ENCODE measurements at places on chromosomes 3 and 15.
A peak's percentile ranks its signal among the peaks of the same experiment; 100 is the strongest.

DNA sequence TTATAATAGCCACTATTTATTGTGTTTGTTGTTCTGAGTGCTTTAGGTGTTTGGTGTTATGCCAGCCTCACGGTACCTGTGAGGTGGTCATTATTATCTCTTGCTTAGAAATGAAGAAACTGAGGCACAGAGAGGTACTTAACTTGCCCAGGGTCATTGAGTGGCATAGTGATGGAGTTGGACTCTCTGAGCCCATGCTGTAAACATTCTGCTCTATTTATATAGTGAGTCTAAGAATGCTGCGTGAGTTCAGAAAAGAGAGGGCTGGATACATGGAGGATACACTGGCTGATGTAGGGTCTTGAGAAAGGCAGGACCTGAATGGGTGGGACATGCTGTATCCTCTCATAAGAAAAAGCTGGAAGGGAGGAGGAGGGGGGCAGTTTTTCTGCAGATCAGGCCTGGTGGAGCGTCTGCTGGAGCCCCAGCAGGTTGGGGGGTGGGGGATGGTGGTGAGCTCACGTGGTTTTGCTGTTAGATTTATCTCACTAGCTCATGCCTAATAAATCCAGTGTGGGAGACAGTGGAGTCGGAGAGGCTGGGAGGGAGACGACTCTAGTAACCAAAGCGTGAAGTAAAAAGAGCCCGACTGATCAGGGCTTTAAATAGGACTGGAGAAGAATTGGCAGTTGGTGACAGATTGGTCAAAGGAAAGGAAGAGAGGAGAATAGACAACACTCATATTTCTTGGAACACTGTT, 16.0 kb downstream of the MED12L start:
- DNase-seq, result no peak

GRCh38 chr3:78645628-78646310, 1122.0 kb downstream of the ROBO1 start:
- peak; percentile 67 for DNase-seq

GRCh38 chr3:179503640-179504039, 52.4 kb upstream of the GNB4 start:
- DNase-seq, result no peak

GRCh38 chr3:125191730-125192129, 20.8 kb downstream of the SLC12A8 start:
- DNase-seq, result no peak

- no peak for DNase-seq
These were observed 30.1 kb downstream of the SST start for GRCh38 chr3:187639927-187640568.

DNA sequence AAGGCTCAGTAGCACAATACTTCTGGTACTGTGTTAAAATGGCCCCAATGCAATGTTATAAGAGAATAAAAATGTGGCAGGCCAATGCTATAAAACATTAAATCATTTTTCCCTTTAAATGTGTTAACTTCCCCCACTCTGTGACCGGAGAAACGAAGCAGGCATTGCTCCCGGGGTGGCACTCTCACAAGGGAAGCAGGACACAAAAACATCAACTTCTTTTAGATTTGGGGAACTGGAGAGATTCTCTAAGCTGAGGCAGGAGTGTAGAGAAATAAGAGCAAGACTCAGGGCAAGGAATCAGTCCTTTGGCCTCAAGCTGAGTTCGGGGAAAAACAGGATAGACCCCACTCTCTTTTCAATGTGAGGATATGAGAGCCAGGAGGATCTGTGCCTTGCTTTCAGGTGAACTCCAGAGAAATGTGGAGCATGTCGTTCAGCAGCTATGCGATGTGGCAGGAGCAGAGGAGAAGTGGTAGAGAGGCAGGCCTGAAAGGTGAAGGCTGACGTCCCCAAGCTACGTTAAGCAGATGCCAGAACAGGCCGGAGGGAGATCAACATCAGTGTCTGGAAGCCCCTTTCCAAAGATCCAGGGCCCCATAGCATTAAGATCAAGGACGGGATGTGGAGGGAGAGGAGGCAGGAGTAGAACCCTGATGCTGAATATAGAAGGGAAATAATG, 160.2 kb downstream of the PLD1 start:
- DNase-seq, result no peak

GRCh38 chr3:123785602-123786001, 98.5 kb downstream of the MYLK start:
- DNase-seq, result no peak

DNA sequence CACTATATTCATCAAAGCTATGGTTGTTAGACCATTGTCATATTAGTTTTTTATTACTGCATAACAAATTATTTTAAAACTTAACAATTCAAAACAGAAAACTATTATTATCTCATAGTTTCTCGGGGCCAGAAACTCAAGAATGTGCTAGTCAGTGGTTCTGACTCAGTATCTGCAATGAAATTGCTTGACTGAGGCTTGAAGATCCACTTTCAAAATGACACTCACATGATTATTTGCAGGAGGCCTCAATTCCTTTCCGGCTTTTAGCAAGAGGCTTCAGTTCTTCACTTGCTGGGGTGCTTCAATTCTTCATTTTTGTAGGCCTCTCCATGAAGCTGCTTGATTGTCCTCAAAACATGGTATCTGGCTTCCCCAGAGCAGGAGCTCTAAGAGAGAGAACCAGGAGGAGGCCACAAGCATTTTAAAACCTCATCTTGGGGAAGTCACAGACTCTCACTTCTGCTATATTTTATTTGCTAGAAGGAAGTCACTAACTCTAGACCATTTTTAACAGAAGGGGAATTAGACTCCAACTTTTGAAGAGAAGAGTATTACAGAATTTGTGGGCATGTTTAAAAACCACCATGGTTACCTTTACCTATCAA, 383.7 kb downstream of the MFSD1 start:
- DNase-seq, result no peak

- no peak for DNase-seq
These were observed 20.4 kb upstream of the DENND4A start for GRCh38 chr15:65812467-65812866.

DNA sequence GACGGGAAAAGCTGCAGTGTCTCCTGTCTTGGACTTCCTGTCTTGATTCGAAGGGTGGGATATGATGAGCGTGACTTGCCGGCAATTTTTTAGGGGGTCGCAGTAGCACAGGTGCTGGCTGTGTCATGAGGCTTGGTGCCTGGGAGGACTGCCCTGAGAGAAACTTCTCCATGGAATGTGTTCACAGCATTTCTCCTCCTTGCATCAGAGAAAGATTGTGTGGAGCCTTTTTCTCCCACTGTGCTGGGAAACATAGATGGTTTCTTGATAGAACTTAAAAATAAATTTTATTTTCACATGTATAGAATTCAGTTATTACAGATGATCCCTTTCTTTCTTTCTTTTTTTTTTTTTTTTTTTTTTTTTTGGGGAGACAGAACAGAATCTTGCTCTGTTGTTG, 121.4 kb downstream of the KLHL25 start:
- DNase-seq, result no peak

DNA sequence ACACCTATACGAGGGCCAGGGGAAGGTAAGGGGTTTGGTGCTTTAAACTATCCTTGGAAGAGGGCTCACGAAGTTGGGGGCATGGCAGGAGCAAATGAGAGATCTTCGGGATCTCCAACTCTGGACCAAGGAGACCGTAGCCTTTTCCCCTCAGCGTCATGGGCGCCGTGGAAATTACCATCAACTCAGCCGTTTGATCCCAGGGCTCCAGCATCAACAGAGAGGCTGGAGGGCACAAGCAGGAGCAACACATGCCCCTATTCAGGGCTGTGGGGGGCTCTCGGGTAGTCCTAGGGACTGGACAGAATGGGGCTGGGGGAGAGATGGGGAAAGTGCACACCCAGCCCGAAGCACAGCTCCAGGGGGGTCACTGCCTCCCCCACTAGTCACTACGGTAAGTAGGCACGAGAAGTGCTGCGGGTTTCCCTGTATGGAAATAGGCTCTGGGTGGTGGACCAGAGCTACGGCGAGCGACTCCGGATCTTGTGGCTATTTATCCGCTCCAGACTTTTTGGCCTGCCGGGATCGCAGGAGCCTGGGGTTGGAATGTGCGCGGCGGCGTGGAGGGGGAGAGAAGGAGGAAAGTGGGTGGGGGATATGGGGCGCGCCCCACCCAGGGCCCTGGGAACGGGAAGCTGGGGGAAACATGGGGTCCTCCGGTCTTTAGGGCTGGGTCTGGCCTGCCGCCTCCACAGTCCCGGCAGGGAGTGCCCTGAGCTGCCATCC, 539 bp upstream of the LAMB2 start:
- DNase-seq, result peak; percentile 91

DNA sequence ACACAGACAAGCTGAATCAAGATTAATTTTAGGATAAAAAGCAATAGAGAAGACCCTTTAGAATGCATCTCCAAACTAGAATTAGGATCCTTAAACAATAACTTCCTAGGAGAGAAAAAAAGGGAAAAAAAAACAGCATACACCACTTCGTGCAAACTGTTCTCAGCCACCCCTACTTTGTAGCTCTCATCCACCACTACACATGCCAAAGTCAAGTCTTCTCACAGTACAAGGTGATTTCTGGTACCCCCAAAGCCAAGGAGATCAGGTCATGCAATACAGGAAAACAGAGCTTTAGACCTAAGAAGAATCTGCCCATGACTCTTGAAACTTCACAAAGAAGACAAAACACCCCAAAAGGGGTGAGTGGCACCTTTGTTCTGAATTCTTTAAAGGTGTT, 166.9 kb downstream of the SUCNR1 start:
- DNase-seq, result no peak

- no peak for DNase-seq
These were observed 40.4 kb upstream of the CHRNB4 start for GRCh38 chr15:78681281-78682003.

DNA sequence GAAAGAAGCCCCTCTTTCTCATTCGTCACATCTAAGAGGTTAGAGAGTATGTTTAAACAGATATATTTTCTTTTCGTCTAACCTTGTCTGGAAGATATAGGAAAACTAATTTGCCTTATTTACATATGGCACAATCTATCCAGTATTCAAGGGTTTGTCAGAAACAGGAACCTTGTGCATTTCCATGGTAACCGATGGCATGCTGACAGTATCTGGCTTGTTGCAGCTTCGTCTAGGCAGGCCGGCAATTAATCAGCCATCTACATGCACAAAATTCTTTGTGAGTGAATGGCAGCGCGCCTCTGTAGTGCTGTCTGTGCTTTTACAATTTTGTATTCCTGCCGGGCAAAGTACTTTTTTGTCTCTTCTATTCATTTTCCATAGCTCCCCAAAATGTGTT, 294.0 kb upstream of the SOX2 start:
- no peak for DNase-seq

DNA sequence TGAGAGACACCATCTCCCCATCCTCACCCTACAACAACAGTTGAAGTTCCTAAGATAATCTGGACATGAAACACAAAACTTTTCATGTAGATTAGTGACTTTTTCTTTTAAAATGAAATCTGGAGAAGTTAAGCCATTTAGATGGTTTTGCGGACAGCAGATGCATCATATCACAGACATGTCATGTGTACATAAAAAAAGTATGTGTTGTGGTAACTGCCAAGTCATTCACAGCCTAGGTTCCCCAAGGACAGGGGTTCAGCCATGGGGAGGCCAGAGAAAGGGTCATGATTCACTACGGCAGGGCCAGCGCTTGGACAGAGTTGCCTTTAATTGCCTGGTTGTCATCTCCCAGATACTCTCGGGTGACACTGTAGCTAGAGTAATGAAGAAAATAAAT, 163.2 kb downstream of the PDZRN3 start:
- peak; percentile 33 for DNase-seq

Data from EL (cell line).